ENCODE measurements at places on chromosomes 11 and 22.

- DNase-seq: no peak
Measured at GRCh38 chr22:46631113-46631512, 10.9 kb downstream of the GRAMD4 start.

DNA sequence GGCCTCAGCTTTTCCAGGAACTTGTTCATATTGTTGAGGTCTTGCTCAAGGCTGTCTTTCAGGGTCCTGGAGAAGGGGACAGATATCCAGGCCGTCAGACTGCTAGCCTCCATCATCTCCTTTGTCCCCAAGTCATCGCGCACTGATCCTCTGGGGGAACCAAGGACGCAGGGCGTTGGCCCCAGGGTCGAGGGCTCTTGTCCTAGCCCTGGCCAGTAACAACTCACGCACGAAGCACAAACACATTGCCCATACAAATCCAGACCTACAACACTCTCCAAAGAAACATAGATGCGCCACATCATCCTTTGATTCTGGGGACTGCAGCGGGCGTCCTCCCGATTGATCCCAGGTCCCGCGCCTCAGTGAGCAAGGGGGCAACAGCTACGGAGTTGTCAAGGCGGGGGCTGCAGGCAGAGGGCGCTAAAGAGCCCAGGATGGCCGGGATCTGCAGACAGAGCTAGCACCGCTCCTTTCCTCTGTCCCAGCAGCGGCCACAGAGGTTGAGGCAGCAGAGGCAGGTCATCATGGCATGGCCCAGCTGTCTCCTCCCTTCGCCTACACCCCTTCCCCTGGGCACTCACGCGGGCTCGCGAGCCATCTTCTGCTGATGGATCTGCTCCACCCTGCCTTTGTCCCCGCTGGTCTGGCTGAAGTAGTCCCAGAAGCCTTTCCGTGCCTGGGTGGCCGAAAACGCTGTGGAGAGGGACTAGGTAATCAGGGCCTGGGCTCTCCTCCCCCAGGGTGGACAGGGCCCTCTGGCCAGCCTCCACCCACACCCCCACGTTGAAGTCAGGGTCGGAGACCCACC lies 472 bp downstream of the APOA5 start:
- DNase-seq: peak; percentile 87

GRCh38 chr11:33475993-33476392 lies 218.8 kb downstream of the HIPK3 start:
- no peak for DNase-seq

DNA sequence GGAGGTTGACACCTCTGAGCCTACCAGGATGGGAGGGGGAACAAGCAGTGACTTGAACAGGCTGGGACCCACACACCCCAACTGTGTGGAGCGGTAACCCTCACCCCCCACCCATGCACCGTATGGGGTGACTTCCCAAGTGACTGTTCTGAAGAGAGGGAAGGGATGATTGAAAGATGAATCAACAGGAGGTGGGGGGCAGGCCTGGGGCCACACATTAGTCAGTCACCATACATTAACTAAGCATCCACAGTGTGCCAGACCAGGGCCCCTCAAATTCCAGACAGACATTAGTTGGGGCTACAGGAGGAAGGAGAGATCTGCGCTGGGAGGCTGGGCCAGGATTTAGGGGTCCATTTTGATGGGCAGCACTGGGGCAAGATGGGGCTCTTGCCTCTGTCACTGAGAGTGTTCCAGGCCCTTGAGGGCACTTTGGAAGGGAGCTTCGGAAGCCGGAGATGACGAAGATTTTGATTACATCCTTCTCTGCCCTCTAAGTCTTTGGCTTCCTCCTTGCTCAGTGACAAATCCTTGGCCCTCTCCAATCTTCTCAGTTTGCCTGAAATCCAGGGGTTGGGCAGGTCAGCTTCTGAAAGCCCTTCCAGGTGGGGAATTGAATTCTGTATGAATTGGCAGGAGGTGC lies 966 bp downstream of the SMTN start:
- peak; percentile 26 for DNase-seq

- no peak for DNase-seq
Measured at GRCh38 chr11:61164606-61165424, 3.6 kb upstream of the VPS37C start.

DNA sequence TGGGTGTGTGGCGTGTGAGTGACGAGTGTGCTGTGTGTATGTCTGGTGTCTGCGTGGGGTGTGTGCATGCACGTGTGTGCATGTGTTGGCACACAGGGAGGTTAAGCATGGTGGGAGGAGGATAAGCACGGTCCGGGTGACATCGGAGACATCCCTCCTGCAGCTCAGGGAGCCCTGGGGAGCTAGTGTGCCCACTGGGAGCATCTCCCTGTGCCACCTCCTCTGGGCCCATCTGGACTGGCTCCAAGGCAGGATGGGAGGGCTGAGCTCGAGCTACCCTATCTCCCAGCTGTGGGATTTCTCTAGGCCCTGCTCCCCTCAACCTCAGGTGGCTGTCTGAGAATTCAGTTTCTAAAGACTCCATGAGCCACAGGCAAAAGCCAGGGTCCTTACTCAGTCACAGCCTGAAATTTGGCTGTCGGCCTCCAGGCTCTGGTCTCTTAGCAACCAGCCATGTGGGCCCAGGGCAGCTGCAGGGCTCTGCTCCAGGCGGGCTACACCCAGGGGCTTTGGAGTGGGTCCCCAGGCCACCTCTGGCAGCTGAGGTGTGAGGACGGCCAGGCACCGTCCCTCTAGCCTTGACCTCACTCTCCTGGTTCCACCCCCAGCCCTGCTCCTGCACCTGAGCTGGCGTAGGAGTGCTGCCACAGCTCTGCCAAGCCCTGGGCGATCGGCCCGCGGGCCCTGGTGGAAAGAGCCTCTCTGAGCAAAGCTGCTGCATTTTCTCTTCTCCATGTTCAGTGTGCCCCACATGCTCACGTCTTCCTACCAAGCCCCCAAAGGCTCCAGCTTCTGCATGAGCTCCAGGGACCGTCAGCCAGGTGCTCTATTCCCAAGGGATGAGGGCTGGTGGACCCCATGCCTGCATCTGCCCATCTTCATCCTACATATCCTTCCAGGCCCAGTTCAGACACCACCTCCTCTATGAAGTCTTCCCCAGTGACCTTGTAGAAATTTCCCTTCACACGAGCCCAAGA lies 39.7 kb downstream of the RTL6 start:
- DNase-seq: no peak

DNA sequence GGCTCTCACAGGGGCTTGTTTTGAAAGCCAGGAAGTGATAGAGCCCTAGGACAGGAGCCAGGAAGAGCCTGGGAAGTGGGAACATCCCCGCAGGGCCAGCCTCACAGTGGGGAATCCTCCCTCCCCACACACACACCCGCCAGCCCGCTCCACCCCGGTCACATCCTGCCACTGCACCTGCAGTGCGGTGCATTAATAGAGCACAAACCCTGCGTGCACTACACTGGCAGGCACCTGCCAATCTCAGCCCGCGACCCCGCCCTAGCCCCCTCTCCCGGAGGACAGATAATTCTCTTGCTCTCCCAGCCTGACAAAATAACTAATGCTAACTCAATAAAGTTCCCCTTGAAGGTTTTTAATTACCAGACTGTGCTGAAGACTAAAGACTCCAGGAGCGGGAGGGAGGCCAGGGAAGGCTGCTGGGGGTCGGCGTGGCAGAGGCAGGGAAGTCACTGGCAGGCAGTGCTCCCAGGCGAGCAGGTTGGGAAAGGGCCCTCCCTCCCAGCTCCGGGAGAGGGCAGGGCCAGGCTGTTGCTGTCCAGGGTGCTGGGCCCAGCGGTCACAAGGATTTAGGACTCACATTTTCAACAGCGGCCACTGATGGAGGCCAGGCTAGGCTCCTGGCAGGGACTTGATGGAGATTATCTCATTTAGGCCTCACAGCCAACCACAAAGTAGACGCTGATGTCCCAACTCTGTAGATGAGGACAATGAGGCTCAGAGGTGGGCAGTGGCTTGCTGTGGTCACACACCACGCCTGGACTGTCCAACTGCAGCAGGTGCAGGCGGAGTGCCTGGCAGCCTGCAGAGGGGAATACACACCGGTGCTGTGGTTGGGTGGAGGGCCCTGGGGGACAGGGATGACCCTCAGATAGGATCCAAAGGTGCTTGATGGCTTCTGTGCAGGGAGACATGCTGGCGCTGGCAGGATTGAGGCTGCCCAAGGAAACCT lies 23.9 kb upstream of the TCF20 start:
- no peak for DNase-seq

- DNase-seq: peak; percentile 8
Measured at GRCh38 chr11:30830681-30831080, 244.5 kb upstream of the MPPED2 start.

- DNase-seq: no peak
Measured at GRCh38 chr11:76803023-76803422, 19.9 kb downstream of the TSKU start.

- DNase-seq: no peak
Measured at GRCh38 chr22:48699511-48699910, 1128.2 kb downstream of the BRD1 start.

DNA sequence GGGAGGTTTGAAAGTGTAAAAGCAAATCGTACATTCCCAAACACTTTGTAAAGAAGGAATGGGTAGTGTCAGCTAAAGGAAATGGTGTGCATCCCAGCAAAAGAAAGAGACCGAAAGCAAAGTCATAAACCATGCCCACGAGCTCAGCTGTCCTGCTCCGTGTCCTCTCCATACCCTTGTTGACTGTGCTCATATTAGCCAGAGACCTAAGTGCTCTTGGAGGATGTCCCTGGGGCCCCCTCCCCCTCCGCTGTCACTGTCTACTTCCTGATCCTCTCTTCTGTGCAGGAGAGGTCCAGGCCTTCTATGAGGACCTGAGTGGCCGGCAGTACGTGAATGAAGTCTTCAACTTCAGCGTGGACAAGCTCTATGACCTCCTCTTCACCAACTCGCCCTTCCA lies 46.1 kb downstream of the SCN3B start:
- DNase-seq: no peak

DNA sequence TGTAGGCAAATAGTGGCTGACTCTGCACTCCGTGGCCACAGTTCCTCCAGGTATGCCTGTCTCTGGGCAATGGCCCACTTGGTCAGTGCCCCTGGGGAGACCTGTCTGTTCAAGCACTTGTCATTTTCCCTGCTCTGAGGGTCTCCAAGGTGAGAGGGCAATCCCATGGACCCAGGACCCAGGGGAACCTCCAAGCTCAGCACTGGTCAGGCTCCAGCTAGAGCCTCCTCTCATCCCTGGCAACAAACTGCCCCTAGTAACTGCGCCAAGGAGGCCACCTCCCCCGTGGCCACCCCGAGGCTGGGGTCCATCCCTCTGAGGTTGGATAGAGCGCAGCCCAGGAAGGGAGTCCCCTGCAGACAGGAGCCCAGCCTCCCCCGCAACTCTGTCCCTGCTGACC lies 713 bp upstream of the ANKK1 start:
- DNase-seq: no peak

GRCh38 chr11:33324302-33324985 lies 67.3 kb downstream of the HIPK3 start:
- no peak for DNase-seq

- DNase-seq: no peak
Measured at GRCh38 chr22:47328550-47329243, 566.2 kb downstream of the TBC1D22A start.

- DNase-seq: no peak
Measured at GRCh38 chr22:35727436-35727835, 9.8 kb downstream of the APOL5 start.

DNA sequence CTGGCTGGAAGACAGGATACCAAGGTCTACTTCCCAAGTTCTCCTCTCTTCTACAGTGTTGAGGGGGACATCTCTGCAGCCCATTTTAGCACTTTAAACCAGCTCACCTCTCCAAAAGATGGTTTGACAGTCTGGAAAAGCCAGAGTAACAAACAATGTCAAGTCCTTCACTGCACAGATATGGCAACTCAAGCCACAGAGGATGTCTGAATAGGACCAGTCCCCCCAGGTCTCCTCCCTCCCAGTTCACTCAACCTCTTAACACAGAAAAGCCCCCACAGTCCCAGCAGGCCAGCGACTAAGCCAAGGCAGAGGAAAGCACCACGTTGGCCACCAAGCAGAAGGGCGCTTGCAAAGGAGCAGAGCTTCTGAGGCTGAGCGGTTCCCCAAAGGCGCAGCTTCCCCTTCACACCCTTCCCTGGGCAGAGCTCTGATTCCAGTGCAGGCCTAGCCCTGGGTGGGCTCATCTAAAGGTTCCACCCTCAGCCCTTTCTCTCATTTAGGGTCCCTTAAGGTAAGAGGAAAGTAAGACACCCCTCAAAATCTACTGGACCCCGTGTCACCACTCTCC lies 62.7 kb downstream of the PAK1 start:
- DNase-seq: peak; percentile 12

GRCh38 chr11:125070699-125071254 lies 7.7 kb downstream of the SLC37A2 start:
- peak; percentile 17 for DNase-seq

DNA sequence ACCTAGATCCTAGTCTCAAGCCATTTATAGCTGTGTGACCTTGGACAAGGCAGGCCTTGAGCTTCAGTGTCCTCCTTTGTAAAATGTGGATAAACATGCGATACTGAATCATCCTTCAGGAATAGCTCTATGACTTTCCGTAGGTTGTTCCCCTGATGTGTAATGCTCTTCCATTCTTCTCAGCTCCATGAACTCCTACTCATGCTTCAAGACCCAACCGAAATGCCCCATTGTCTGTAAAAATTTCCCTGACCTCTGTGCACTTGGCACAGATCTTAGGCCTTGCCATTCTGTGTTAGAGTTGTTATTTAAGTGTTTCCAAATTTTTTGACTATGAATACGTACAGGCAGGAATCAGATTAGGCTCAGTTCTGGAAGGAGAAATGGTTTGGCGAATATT lies 3.3 kb upstream of the BEST1 start:
- DNase-seq: no peak

- DNase-seq: peak; percentile 51
Measured at GRCh38 chr11:44957040-44957515, 6.4 kb upstream of the TP53I11 start.

DNA sequence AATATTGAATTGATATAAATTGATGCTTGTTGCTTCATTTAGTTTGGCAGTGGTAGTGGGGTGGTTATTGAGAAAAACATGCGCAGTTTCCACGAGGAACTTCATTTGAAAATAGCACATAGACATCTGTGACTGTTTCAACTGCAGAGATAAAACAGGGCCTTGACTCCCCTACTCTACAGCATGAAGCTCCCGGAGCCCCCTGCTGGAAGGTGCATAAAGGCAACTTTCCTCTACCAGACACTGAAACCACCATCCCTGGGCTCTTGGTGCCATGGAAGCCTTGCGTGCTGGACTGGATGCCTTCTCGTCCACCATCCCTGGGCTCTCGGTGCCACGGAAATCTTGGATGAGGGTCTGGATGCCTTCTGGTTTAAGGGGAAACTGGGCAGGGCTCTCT lies 195.9 kb downstream of the CSNK2A3 start:
- DNase-seq: no peak
